Stimulated activated CD4-positive, alpha-beta T cell treated with anti-CD3 and anti-CD28 coated beads, Interleukin-4, amount 100 ng/mL, for 48 hours (primary cell): ENCODE measurements at places on chromosomes 16 and 17.

DNA sequence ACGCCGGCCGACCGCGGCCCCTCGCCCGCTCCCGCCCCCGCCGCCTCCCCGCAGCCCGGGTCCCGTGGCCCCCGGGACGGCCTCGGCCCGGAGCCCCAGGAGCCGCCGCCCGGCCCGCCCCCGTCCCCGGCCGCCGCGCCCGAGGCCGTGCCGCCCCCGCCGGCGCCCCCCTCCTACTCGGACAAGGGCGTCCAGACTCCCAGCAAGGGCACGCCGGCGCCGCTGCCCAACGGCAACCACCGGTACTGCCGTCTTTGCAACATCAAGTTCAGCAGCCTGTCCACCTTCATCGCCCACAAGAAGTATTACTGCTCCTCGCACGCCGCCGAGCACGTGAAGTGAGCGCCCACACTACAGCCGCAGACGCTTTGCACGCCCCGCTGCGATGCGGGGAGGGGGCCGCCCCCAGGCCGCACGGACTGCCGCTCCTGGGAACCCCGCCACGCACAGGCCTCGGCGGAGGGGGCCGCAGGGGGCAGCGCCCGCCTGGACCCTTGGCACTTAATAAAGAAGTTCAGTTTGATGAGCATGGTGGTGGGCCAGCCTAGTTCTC lies 35.5 kb upstream of the ZC3H18 start:
- DNase-seq = peak; percentile 15

- no peak for DNase-seq
Observed at GRCh38 chr17:39196808-39197291, 619 bp downstream of the CACNB1 start.

DNA sequence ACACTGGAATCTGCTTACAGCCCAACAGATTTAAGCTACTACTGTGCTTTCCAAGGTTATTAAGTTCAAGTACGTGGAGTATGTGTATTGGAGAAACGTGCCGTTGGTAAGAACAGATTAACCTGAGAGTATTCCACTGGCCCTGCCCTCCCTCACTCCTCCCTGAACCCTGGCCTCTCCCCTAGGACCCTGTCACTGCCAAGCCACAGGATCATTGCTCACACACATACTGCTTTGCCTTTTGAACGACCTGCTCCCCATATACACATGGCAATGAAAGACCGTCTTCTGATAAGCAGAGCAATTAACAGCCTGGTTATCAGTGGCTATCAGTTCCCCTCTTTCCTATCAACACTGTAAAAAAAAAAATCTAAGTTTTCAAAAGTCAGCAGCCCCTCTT lies 458.9 kb upstream of the DYNLRB2 start:
- no peak for DNase-seq

DNA sequence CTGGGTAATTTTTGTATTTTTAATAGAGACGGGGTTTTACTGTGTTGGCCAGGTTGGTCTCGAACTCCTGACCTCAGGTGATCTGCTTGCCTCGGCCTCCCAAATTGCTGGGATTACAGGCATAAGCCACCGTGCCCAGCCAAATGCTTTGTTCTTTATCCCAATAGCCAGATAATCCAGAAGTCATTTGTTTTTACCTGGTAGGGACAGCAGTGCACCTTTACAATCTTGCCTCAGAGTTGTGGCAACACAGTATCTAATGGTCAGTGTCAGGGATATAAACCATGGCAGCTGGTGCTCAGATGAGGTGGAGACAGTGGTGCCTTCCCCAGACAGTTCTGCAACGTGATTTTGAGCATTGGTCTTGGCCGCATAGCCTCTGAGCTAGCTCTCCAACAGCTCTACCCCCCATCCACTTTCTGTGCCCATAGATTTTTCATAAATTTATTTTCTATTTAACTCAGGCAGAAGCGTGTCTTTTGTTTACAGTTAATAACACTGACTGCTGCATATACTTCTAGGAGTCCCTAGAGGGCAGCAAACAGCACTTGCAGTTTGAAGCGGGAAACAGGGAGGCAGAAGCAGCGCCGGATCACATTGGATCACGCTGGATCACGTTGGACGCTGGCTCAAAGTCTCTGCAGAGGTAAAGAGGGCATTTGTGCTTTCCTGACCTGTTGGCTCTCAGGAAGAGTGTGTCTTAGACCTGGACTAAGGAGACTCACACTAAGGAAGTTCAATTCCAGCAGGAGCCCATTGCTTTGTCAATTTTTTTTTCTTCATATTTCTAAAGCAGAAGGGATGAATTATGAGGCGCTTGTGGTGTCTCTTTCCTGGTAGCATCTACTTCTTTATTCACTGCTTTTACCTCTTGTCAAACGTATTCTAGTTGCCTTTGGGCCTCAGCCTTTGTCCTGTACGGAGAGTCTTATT lies 5.1 kb upstream of the GGT6 start:
- DNase-seq = peak; percentile 40

DNA sequence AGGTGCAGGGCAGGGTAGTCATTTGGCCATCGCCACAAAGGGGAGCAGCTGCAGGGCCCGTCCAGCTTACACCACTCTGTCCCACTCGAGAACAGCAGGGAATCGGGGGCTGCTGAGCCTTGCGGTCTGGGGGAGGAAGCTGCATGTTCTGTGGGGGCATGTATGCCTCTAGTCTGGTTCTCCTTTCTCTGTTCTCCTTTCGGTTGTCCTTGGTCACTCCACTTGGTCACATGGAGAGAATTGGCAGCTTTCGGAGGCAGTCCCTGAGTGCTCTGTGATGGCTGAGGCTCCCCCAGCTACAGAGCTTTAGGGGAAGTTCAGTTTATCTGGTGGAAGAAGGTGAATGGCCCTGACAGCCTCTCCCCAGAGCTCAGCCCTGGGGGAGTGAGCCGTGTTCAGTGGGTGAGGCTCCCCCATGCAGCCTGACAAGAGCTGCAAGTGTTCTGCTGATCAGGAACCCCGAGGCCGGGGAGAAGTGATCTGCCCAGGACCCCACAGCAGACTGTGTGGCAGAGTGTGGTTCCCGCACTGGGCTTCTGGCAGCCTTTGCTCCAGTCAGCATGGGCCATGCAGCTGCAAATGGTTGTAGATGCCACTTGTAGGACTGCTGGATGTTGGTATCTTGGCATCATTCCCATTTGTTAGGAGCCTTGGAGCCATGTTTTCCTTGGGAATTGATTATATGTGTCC lies 22.3 kb upstream of the SMPD3 start:
- DNase-seq = no peak

- DNase-seq = no peak
Observed at GRCh38 chr17:10087355-10087754, 111.1 kb downstream of the GAS7 start.

DNA sequence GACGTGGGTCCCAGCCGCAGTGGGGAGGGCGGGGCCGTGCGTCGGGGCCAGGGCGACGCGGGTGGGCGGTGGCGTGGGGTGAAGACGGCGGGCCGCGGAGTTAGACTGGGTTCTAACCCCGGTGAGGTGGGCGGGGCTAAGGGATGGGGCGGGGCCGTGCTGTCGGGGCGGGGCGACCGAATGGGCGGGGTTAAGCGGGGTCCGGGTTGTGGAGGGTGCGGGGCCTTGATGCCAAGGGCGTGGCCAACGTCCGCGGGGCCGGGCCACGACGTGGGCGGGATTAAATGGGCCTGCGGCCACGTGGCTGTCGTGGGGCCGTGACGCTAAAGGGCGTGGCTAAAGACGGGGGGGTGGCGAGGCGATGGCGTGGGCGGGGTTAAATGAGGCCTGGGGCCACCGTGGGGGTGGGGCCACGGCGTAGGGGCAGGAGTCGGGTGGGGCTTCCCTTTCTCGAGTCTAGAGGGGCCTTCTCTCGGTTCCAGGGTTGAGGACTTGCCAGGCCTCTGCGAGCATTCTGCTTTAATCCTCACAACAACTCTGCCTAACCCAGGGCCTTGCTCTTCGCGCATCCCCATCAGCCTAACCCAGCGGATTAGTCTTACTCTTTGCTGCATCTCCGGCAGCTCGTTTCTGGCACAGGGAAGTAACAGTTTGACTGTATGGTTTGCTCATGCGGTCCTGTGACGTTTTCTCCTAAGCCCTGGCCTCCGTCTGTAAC lies 739 bp downstream of the TCF25 start:
- peak; percentile 99 for DNase-seq

- no peak for DNase-seq
Observed at GRCh38 chr17:29764217-29764616, 141.5 kb upstream of the CORO6 start.

DNA sequence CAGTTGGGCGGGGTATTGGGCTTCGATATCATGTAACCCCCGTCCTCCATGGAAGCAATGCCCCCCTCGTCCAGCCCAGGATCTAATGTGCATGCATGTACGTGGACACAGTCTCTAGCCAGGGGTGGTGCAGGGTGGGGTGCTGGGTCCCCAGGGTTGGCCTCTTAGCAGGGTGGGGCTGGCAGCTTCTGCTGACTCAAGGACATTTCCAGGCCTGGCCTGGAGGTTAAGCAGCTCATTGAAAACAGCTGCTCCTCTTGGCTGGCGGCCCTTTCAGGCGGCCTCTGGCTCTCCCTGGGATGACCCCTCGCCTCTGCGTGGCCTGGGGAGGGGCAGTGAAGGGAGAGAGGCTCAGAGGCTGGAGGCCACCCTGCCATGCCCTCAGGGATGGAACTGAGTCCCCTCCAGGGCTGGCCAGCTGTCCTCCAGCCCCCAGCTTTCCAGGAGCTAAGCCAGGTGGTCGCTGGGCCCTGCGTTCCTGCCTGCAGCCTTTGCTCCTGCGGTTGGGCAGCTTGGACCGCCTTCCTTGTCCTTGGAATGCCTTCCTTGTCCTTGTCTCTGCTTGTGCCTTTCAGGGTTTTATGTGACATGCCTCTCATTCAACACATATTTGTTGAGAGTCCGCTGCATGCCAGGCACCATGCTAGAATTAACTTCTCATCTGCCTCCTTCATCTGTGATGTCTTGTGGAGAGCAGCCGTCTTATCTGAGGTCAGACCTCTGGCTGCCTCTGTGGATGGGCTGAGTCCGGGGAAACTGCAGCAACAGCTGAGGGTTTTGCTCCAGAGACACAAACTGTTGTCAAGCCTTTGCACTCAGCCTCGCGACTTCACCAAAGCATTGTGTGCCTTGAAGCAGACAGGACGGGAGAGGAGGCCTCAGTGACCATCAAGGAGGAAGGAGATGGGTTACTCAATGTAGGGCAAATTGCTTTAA lies 26.6 kb downstream of the MRC2 start:
- DNase-seq = no peak

DNA sequence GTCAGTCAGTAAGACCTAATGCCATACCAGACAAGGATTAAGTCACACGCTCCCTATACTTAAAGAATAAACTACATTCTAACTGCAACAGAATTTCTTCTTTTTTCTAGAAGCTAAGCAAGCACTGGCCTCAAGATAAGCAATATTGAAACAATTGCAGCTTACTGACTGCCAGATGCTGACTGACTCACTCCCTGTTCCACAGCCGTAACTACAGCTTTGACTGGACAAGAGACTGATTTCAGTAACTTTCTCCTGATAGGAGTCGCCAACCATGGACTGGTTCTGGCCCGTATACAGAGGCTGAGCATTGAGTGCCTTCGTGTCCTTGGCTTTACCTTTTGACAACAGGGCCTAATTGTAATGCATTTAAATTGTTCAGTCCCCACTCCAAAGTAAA lies 67.9 kb downstream of the TRIM37 start:
- DNase-seq = peak; percentile 15

- DNase-seq = no peak
Observed at GRCh38 chr17:73013301-73013700, 79.2 kb downstream of the SLC39A11 start.

- no peak for DNase-seq
Observed at GRCh38 chr17:31857920-31858641, 963 bp downstream of the COPRS start.

DNA sequence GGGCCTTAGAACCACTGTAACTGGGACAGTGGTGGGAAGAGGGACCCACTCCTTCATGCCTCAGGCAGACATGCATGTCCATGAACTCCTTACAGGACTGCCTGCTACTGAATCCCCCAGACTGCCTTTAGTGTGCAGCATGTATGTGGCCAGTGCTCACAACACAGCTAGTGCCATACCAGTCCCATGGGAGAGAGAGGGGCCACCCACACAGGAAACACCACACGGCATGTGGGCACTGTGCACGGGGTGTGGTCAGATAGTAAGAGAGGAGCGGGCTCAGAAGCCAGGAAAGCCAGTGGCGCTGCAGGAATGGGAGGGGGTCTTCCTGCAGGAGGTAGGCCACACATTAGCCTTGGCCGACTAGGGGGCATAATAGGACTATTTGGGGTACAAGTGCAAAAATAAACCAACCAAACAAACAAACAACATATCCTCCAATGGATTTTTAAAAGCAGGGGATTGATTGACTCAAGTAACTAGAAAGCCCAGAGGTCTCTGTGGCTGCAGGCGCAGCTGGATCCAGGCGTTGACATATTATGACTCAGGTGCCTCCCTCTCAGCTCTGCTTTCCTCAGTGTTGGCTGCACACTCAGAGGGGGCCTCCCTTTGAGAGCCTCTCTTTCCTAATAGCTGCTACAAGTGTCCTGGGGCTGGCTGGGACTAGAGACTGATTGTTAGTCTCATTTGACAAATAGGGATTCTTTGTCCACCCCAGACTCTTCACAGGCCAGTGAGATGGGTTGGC lies 104.4 kb downstream of the AMFR start:
- DNase-seq = no peak

- DNase-seq = no peak
Observed at GRCh38 chr16:17313793-17314547, 156.8 kb downstream of the XYLT1 start.

- DNase-seq = no peak
Observed at GRCh38 chr17:6000426-6000825, 69.8 kb upstream of the WSCD1 start.

DNA sequence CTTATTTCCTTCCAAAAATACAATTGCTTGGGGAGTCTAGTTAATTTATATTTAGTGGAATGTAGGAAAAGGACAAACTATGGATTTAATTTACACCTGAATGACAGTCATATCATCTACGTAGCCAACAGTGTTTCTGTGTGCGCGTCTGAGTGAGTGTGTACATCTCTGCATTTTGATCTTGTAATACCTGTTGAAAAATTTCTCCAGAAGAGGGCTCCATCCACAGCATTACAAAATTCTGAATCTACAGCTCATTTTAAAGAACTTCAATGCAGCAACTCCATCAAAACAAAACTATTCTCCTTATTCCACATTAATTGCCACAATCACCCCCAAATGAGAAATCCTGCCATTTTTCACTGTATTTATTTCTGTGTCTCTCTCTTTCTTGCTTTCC lies 3.9 kb downstream of the CDH13 start:
- no peak for DNase-seq

DNA sequence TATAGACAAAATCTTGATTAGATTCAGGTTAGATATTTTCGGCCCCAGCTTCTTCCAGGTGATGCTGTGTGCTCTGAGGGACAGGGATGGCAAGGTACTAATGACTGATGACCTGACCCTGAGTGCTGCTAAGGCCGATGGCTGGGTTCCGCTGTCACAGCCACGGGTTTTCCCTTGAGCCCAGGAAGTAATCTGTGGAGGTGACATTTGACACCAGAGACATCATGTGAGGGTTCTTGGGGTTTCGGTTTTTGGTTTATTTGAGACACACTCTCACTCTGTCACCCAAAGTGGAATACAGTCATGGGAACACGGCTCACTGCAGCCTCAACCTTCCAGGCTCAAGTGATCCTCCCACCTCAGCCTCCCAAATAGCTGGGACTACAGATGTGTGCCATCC lies 9.8 kb downstream of the OTOP3 start:
- no peak for DNase-seq
